ENCODE measurements at places on chromosomes 5 and 9.

DNA sequence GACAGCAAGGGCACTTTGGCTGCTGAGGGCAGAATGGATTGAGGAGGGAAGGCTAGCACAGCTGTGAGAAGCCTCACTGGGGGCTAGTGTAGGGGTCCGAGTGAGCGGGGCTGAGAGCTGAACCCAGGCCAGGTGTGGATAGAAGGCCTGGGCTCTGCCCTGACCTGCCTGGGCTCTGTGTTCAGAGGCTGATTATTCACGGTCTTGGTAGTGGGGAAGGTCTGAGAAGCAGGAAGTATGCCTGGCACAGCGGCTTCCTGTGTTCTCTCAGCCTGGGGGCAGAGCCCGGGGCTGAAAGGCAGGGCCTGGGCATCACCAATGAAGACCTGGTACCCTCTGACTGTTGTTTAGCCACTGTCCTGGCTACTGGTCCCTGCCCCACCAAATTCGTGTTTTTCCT is 136.4 kb upstream of the TBC1D2 start:
- DNase-seq = no peak

- no peak for DNase-seq
These were observed 566 bp downstream of the GPR21 start for GRCh38 chr9:123033864-123034601.

- no peak for DNase-seq
These were observed 328.4 kb downstream of the ARHGEF28 start for GRCh38 chr5:73954381-73954780.

GRCh38 chr5:178314961-178315820 is 82.6 kb upstream of the PHYKPL start:
- DNase-seq = no peak

GRCh38 chr9:80320480-80320879 is 748.7 kb downstream of the TLE4 start:
- DNase-seq = no peak

DNA sequence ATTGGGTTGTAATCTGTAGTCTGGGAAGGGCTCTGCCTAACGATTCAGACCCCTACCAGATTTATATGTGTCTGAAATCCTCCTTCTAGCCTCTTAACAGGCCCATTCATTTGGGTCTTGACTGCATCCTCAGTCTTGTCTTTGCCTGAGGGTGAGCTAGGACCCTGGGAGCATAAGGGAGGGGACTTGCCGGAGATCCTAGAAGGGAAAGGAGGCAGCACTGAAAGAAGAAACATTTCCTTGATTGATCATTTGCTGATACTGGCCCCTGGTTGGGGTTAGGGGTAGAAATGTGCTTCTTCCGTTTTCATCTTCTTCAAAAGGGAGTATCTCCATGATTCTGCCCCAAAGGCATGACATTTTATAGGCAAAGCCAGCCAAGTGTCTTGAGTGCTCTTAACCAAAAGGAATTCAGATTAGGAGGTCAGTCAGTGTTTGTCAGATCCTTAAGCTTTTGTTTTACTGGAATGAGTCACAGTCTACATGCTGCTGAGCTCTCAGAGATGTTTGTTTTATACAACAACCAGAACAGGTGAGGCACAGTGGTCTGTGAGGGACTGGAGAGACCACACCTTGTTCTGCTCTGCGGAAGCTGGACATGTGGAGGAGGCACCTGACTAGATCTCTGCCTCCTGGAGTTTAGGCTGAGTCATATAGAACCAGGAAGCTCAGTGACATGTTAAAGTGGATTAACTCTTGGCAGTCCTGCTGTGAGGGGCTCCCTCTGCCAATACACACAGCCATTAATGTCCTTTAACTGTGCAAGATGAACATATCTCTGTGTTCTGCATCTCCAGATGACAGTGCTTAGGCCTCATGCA is 37.7 kb downstream of the PCDHAC2 start:
- DNase-seq = no peak

GRCh38 chr9:134359493-134360179 is 33.4 kb downstream of the RXRA start:
- no peak for DNase-seq

- peak; percentile 48 for DNase-seq
These were observed at the start of gene CNTLN for GRCh38 chr9:17134396-17135294. CNTLN (plus strand) TSS chr9:17135040; CDS start chr9:17135066, 26 bp downstream.

DNA sequence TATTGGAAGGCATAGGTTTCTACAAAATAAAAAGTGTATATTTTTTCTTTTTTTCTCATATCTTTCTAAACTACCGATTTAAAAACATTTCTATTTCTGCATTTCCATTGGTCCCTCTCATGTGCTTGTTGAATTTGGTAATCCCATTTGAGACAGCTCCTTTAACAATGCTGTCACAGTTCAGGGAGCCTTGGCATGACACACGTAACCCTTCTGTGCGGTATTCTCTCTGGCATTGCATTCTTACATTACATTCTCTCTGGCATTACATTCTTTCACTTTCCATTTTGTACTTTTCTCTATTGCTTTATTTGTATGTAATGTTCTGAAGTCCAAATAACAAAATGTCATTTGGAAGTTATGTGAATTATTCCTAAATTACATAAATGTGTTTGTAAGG is 150.7 kb upstream of the RASGRF2 start:
- DNase-seq = no peak

DNA sequence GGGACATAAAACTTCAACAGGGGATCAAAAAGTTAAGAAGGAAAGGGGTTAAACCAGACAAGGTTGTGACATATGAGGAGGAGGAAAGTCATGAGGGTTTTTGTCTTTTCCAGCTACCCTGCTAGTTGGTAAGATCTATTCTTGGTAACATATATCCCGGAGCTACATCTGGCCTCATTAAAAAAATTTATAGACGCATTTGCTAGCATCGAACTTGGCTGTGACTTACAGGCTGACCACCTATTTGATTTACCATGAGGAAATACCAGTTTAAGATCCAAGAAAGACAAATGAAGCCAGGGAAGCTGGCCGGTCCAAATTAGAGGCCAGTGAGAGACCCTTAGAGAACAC is 87.6 kb upstream of the NIPAL4 start:
- no peak for DNase-seq

DNA sequence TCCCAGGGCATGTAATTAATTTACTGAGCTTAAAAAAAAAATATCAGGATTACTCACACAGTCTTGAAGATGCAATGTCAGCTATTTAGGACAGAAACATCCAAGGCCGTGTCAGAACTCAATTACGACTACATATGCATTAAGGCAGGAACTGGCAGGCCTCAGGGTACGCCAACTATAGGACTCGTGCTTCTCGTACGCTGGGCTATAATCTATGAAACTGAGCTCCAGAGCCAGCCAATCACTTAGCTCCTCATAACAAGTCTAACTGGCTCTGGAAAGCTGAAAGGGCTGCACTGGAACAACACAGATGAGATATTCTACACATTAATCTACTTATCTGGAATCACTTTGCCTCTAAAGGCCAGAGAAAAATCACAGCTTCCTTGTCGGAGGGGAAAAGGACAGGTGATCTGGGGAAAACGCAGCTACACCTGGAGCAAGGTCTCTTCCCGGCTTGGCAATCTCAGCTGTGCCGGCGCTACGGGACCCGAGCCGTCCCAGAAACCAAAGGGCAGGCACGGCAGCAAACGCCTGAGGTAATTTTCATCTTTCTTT is 212.0 kb downstream of the DEPDC1B start:
- DNase-seq = no peak

- DNase-seq = no peak
These were observed 20.7 kb upstream of the LPCAT1 start for GRCh38 chr5:1544294-1544961.

DNA sequence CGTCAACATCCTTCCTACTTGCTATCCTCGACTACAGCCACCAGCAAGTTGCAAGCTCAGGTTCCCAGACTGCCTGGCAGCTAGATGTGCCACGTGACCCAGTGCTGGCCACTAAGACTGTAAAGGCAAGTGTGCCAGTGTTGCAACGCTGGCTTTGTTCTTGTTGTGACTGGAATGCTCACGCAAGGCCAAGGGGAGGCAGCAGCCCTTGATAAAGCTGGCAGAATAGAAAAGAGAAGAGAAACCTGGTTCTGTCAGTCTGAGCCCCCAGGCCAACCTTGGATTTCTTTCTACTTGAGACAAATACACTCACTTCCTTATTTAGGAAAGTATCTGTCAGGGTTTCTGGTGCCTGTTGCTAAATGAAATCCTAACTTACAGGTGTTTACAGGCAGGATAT is 113.0 kb downstream of the KLHL3 start:
- no peak for DNase-seq

GRCh38 chr9:127644943-127645342 is 32.9 kb downstream of the STXBP1 start:
- DNase-seq = no peak

DNA sequence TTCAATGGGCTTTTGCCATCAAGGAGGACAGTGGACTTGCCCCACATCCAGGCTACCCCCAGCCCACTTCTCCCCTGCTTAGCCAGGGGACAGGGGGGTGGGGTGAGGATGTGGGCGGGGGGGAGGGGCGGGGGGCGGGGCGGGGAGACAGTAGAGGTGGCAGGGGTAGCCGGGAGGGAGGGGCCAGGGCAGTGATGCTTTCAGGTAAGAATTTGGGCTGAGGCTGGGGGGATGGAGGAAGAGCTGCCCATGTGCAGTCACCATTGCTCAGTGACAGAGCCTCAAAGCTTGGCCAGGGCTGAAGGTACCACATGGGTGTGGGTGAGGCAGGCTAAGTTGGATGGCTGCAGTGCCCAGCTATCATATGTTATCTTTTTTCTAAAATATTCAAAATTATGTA is 40.7 kb upstream of the HNRNPA0 start:
- DNase-seq = no peak

DNA sequence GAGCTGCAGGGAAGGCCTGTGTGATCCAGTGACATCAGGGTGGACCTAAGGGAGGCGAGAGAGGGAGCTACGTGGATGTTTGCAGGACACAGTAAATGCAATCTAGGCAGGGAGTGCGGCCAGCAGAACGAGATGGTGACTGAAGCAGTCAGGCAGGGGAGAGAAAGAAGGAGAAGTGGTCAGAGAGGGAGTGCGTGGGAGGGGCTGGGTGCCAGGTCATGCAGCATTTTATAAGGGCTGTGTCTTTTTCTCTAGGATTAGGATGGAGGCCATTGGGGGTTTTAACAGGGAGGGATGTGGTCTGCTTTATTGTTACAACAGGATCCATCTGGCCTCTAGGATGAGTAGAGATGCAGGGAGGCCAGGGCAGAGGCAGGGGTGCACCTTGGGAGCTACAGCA is 80.4 kb downstream of the DCP2 start:
- DNase-seq = no peak

DNA sequence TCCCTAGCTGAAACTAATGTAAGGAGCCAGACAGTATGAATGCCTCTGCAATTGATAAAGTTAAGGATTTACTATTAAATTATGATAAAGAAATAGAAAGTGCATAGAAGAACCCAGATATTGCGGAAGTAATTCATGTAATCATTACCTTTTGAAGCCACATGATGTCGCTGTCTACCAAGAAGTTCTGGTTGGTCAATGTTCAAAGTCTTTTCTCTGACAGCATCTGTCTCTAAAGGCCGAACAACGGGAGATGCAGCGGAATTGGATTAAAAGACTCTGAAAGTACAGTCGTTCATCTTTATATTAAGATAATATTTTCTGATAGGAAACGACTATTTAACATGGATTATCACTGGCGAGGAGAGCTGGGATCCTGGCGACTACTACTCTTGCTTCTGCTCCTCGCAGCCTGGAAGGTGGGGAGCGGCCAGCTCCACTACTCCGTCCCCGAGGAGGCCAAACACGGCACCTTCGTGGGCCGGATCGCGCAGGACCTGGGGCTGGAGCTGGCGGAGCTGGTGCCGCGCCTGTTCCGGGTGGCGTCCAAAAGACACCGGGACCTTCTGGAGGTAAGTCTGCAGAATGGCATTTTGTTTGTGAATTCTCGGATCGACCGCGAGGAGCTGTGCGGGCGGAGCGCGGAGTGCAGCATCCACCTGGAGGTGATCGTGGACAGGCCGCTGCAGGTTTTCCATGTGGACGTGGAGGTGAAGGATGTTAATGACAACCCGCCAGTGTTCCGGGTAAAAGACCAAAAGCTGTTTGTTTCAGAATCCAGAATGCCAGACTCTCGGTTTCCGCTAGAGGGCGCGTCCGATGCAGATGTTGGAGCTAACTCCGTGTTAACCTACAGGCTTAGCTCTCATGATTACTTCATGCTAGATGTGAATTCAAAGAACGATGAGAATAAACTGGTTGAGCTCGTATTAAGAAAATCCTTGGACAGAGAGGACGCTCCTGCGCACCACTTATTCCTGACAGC is at the start of gene PCDHA8:
TSS of gene PCDHA8 (plus strand) at position 210 of the 985 bp plus-strand sequence. CDS start at position 345, 135 bp downstream.
- DNase-seq = no peak

GRCh38 chr5:10674582-10674981 is 86.5 kb downstream of the DAP start:
- no peak for DNase-seq

DNA sequence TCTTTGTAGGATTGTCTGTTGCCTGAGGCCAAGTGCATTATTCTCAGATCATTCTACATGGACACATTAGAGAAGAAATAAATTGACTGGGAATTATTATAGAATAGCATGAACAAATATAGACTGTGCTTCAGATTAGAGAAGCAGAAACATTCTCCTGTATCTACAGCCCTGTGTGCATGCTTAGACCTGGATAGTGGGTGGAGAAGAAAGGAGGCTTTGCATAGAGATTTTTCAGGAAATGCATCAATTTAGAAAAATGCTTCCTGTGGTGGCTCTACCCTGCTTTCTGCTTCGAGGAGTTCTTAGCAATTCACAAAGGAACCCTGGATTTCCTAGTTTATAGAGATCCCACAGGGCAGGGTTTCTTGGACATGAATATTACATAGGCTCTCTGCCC is 66.7 kb downstream of the IRX1 start:
- no peak for DNase-seq

GRCh38 chr9:125889476-125890419 is 142.6 kb downstream of the PBX3 start:
- DNase-seq = peak; percentile 10

DNA sequence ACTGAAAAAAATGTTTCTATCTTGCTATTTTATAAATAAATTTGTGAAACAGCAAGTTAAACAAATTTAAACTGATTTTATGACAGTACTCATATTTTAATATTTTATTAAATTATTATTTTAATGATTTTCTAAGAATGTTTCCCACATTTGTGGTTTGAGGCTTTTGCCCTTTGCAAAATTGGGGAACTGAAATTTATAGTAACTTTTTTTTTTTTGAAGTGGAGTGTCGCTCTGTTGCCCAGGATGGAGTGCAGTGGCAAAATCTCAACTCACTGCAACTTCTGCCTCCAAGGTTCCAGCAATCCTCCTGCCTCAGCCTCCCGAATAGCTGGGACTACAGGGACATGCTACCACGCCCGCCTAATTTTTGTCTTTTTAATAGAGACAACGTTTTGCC is 7.2 kb upstream of the ADGRV1 start:
- DNase-seq = no peak
